ENCODE measurements at places on chromosomes 5 and 9.

DNA sequence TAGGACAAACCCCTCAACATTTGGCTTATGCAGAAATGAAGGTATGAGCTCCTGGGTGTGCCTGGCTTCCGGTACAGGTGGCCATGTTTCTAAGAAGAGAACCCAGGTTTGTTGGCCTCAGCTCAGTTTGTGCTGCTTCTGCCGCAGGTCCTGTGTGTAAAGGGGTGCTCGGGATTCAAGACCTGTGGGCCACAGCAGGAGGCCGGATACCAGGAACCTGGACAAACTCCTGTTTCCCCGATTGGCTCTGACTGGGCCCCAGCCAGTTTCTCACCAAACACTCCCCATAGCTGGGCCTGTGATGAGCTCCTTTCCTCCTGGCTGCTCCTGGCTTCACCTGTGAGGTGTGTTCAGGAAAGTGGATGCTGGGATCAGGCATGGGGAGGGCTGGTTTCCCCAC is 271.2 kb upstream of the IRX2 start:
- DNase-seq, result no peak

GRCh38 chr5:1174122-1174936 is 27.1 kb upstream of the SLC6A19 start:
- DNase-seq, result peak; percentile 46

GRCh38 chr5:116174111-116174510 is 89.3 kb downstream of the COMMD10 start:
- DNase-seq, result no peak

- DNase-seq, result no peak
Observed at GRCh38 chr5:31107091-31107518, 86.4 kb upstream of the CDH6 start.

GRCh38 chr5:141121563-141121962 is at the start of gene PCDHB4:
PCDHB4 (plus strand) TSS chr5:141121818; CDS start chr5:141121999, 181 bp downstream.
- no peak for DNase-seq

DNA sequence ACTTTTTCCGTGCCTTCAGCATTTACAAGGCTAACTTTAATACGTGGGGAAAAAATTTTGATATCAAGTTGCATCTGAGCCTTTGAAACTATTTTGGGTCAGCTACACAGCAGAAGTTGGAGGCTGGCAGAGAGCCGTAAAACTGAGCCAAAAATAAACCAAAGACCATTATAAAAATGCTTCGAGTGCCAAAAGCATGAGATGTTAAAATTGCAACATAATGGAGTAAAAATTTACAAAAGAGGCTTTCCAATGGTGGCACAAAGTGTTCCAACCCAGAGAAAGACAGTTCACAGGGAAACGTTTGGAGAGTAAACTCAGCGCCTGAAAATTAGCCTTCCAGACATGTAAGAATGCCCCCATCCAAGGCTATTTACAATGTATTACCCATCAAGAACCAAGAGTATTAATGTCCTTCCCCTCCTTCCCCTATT is 190.3 kb downstream of the TLE1 start:
- DNase-seq, result no peak

DNA sequence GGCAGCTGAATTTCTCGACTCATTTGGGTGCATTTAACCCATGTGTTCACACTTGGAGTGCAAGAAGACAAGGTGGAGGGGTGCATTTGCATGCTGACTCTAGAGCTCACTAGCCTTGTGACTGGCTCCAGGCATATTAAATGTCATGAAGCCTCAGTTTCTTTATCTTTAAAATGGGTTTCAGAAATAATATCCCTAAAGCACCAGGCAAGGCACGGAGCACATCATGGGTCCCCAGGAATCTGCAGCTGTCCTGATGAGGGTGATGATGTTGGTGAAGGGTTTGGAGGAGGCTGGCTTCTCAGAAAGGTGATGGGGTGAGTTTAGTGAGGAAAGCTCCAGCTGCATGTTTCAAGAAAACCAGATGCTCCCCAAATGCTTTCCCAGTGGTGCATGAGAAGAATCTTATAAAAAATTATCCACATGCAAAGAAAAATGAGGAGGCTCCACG is 14.8 kb downstream of the STC2 start:
- no peak for DNase-seq

GRCh38 chr9:95574866-95575553 is 58.2 kb upstream of the PTCH1 start:
- DNase-seq, result no peak

- DNase-seq, result no peak
Observed at GRCh38 chr9:31824860-31825259, 559.6 kb upstream of the ACO1 start.

- DNase-seq, result no peak
Observed at GRCh38 chr5:123710031-123710430, 198.1 kb downstream of the CSNK1G3 start.

- DNase-seq, result no peak
Observed at GRCh38 chr5:84197538-84197937, 187.1 kb downstream of the EDIL3 start.

DNA sequence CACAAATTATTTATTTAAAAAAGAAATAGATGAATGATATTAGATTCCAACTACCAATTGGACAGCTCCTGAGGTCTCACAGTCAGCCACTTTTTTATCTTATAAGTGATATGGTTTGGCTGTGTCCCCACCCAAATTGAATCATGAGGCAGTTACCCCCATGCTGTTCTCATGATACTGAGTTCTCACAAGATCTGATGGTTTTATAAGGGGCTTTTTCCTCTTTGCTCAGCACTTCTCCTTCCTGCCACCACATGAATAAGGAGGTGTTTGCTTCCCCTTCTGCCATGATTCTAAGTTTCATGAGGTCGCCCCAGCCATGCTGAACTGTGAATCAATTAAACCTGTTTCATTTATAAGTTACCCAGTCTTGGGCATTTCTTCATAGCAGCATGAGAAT is 12.9 kb downstream of the NLN start:
- DNase-seq, result no peak

DNA sequence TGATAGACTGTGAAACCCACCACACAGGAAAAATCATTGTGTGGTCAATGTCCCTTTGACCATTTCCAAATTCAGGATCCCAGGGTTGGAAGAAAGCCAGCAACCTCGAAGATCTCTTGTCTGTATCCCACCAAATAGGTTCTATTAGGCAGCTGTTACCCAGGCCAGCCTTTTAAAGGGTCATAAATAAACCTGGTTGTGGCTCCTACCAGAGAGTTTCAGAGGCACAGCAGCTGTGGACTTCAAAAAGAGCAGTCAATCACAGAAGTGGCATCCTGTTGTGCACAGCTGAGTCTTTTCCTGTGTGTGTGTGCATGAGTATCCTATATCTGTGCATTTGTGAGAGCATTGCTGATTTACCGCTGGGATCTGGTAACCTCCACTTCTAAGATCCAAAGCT is 23.7 kb upstream of the OR2S2 start:
- no peak for DNase-seq

DNA sequence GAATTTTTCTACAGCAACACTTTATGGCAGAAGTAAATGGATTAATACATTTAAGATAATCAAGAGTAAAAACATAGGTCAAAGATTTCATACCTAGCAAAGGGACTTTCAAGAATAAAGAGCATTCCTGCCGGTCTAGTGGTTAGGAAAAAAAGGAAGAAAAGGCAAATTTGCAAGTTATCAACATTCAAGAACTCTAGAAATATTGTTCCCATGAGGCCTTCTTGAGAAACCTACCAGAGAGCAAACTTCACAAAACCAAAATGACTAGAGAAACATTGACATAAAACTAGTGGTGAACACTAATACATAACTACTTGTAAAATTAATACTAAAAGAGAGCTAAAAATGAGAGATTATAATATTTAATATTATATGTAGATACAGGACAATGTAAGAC is 320.2 kb upstream of the RGMB start:
- no peak for DNase-seq

DNA sequence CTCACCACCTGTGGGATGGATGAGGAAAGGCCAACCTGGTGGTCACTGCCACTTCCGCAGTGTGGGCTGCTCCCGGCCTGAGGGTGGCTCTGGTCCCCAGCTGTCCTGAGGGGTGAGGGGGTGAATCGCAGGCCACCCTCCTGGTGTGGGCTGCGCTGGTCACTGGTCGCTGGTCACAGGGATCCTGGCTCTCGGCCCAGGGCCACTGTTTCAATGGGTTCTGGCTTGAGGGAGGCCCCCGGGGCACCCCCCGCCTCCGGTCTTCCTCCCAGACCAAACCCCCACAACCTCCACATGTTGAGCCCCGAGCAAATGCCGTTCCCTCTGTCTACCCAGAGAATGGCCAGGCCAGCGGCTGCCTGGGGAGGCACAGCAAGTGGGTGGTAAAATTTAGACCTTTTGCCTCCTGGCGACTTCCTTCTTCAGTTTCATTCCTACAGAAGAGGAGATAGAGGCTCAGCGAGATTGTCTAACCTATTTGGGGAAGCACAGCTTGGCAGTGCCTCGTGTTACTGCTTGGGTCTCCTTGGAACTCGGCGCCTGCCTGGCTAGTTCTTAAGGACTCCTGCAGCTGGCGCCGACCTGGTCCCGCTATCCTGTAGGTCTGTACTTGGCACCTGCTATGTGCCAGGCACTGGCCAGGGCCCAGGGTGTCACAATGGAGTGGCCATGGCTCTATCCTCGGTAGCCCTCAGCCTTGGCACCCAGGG is 48.2 kb downstream of the RXRA start:
- DNase-seq, result no peak

DNA sequence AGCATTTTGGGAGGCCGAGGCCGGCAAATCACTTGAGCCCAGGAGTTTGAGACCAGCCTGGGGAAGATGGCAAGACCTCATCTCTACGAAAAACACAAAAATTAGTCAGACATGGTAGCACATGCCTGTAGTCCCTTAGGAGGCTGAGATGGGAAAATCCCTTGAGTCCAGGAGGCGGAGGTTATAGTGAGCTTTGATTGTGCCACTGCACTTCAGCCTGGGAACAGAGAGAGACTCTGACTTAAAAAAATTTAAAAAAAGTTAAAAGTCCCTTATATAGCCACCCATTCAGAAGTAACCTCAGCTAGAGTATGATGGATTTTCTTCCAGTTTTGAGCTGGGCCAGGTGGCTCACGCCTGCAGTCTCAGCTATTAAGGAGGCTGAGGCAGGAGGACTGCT is 72.4 kb downstream of the UGCG start:
- no peak for DNase-seq

DNA sequence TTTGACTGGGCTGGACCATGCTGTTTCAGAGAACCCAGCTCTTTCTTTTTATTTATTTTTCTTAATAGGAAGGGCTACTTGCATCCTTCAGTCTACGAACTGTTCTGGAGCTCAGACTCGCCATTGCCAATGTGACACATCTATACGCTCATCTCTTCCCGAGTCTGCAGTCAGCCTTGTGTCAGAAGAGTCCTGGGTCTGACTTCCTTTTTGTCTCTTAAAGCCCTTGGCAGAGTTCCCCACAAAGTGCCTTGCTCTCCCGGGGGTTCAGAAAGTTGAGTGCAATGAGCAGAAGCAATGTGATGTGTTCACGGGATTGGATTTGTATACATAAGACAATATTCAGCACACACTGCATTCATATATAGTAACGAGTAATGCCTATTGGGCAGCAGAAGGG is 140.4 kb downstream of the ATPSCKMT start:
- DNase-seq, result no peak

DNA sequence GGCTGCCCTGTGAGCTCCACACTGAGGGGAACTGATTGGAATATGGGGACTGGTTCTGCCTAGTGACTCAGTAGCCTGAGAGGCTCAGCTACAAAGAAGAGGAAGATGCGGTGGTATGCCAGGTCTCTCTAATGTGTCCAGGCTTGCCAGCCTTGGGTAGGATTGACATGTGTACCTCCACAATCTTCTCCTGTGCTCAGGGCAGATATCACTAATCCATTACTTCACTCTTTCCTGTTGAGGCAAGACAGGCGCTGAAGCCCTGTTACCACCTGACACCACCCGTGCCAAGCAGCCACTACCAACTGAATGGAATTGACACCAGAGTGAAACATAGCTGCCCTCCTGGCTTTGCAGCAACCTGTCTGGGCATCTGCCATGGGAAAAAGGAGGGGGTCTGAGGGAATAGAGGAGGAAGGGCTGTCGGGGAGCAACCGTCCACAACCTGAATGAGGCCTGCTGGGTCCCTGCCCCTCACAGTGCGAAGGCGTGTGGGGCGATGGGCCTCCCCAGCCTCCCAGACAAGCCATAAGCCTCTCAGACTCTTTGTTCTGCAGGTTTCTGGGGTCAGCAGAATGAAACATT is 114.7 kb upstream of the CXCL14 start:
- no peak for DNase-seq

DNA sequence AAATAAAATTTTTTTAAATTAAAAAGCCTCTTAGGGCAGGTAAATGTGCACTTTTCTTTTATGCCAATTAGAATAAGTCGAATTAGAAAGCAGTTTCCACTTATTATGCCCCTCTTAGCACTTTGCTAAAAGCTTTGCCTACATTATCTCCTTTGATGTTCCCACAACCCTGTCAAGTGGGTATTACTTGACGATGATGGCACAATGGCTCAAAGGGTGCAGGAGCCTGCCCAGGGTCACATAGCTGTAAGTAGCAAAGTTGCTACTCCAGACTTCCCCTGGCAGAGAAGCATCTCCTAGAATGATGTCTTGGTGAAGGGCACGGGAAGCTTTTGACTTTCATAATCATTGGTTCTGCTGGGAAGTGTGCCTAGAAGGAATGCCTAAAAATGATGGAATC is 18.4 kb upstream of the IQGAP2 start:
- no peak for DNase-seq

DNA sequence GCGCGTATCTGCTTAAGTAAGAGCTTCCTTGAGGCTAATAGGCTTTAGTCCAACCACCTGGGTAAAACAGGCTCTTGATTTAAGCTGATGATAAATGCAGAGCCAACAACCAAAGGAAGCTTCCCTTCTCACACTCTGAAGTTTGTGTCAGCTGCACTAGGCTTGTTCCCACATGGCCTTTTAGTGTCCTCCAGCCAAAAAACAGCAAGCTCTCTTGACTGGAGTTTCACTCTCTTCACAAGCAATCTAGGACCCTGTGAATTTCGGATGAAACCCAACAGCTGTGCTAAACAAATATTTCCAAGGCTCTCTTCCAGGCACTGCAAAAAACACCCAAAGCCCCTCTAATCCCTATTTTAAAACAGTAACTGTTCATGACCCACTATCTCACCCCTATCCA is 63.9 kb downstream of the SAXO1 start:
- no peak for DNase-seq

GRCh38 chr9:101485924-101486692 is 47.5 kb upstream of the RNF20 start:
- no peak for DNase-seq

- no peak for DNase-seq
Observed at GRCh38 chr5:142097681-142098080, 10.9 kb upstream of the NDFIP1 start.

DNA sequence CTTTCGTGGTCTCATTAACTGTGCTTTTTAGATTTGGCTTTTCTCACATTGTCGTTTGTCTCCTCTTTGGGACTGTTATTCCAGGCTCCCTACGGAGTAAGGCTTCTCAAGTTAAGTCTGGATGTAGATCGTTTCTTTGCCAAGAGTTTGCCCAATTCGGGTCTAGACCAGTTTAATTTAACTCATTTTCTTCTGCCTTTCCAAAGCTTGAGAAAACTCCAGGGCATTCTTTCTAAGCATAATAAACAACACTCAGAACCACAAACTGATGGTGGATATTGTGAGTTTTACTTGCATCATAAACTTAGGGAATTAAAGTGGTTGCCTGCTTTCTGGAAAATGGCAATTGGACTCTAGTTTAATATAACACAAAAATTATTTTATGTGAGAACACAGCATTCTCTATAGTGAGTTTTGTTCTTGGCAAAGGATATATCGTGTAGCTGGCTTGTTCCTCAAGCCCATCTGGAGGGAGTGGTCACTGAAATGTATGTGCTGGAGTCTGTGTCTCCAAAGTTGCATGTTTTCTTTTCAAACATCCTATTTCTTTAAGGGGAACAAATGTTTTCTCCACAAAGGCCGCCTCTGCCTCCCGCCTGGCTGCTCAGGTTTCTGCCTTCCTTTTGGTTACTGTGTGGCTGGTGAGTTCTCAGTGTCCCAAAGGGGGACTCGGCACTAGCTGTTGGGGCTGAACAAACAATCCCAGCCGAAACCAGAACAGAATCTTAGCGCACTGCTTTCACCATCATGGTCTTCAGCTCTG is 211.3 kb upstream of the FBN2 start:
- DNase-seq, result no peak
